Stromal cell of bone marrow (primary cell): ENCODE measurements at places on chromosomes 1 and 21.
A peak's percentile ranks its signal among the peaks of the same experiment; 100 is the strongest.

GRCh38 chr1:29171089-29171488, 10.6 kb downstream of the SRSF4 start:
- DNase-seq, result peak; percentile 38

DNA sequence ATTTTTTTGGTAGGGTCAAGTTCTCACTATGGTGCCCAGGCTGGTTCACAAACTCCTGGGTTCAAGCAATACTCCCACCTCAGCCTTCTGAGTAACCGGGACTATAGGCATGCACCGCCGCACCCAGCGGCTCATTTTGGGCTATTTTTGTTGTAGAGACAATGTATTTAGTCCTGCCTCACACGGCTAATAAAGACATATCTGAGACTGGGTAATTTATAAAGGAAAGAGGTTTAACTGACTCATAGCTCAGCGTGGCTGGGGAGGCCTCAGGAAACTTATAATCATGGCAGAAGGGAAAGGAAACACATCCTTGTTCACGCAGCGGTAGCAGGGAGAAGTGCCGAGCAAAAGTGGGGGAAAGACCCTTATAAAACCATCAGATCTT, 4.2 kb downstream of the CELA2A start:
- no peak for DNase-seq

- DNase-seq, result no peak
Observed at GRCh38 chr21:25980710-25981109, 189.9 kb downstream of the APP start.

GRCh38 chr1:36973056-36973455, 61.3 kb downstream of the GRIK3 start:
- no peak for DNase-seq
